ENCODE measurements at places on chromosomes 13 and 19.

GRCh38 chr19:3665681-3666544, 34.4 kb downstream of the PIP5K1C start:
- DNase-seq: peak; percentile 60

- no peak for DNase-seq
Observed at GRCh38 chr13:106145997-106146864, 389.2 kb downstream of the EFNB2 start.

- DNase-seq: no peak
Observed at GRCh38 chr13:22893204-22893603, 287.6 kb upstream of the SGCG start.

GRCh38 chr13:111855786-111856185, 211.2 kb upstream of the SOX1 start:
- no peak for DNase-seq

DNA sequence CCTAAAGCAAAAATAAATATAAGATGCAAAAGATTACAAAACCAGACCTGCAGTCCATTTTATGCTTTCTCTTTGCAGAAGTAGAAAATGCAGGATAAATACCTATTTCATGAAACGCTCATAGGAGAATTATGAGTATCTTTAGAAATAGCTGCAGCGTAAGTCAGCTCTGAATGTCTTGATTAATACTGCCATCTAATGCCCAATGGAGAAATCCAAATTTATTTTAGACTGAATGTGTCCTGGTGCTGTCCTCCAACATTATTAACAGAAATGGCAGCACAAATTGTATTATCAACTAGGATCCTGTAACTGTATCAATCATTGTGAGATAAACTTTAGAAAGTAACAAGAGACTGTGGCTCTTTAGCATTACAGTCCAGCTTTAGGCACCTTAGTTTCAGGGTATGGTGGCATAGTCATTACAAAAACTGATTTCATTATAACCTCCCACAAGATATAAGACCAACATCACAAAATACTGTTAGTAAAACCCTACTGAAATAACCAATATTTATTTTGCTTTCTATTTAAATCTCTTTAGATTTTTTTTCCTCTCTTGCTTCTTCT, 162.1 kb upstream of the MIR17HG start:
- DNase-seq: peak; percentile 18

DNA sequence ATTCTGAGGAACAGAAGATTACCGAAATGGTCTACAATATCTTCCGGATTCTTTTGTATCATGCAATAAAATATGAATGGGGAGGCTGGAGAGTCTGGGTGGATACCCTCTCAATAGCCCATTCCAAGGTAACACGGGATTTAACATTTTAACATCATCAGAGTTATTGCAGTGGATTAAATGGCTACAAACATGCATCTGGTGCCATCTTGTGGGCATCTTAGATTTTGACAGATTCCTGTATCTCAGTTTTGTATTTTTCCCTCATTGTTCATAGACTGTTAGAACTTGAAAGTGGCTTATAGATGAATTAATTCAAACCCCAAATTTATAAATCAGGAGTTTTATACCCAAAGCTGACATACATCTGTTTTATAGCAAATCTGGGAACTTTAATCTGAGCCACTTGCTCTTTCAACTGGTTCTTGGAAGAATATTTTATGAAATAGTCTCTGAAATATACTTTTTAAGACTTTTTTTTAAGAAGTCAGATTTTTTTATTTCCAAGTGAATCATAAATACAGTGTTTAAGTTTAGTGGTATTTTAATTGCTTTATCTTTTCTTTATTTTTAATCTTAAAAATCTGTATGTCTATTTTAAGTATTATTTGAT, 215.2 kb downstream of the NBEA start:
- DNase-seq: peak; percentile 64

GRCh38 chr13:111852725-111853518, 214.0 kb upstream of the SOX1 start:
- DNase-seq: peak; percentile 73

DNA sequence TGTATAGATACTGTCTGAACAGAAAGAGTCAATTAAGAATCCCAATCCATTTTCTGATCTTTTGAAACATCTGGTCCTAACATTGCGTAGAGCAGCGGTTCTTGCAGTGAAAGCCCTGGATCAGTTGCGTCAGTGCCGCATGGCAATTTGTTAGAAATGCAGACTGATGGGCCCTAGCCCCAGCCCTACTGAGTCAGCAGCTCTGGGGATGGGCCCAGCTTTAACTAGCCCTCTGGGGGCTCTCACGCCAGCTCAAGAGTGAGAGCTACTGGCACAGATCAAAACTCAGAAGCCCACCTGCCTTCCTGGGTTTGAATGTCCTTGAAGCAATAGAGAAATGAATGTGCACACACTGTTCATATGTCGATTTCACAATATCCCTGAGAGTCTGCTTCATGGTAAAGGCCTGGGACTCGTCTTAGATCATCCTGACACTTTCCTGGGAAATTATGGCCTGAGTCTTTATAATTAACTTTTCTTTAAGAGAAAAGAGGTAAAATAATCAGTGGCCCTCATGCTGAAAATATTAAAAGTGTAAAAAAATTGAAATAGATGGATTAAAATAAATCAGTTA, 206.8 kb upstream of the TMTC4 start:
- no peak for DNase-seq

DNA sequence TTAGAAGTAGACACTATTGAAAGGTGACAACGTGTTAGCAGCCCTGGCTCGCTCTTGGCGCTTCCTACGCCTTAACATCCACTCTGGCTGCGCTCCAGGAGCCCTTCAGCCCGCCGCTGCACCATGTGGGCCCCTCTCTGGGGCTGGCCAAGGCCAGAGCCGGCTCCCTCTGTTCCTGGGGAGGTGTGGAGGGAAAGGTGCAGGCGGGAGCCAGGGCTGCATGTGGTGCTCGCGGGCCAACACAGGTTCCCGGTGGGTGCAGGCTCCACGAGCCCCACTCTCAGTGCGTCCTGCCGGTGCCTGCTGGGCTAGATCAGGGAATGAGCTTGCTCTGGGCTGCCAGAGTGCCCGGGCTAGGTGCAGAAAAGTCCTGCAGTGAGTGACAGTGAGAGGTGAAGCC, 1284.3 kb downstream of the OLFM4 start:
- DNase-seq: no peak

- no peak for DNase-seq
Observed at GRCh38 chr13:36795463-36795862, 23.6 kb upstream of the RFXAP start.

- DNase-seq: no peak
Observed at GRCh38 chr19:16605115-16605514, 22.9 kb downstream of the MED26 start.

- no peak for DNase-seq
Observed at GRCh38 chr13:52406629-52407028, 657 bp upstream of the THSD1 start.

GRCh38 chr13:40494513-40494912, 171.9 kb downstream of the FOXO1 start:
- no peak for DNase-seq

DNA sequence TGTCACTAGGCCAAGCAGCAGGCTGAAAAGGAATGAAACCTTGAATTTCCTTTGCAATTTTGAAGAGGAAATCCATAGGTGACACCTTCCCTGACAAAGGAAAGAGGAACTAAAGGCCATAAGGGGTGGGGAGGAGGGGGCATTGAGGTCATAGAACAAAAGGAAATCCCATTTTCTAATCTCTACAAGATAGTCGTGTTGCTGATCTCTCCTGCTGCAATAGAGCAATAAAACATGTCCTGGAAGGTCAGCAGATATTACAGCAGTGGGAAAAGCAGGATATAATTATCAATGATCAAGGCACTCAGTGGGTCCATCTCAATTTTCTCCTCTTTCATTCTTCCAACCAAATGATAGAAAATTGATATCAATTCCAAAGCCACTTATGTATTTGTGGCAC, 20.3 kb upstream of the RAP2A start:
- DNase-seq: no peak

- no peak for DNase-seq
Observed at GRCh38 chr13:20513466-20513995, 12.1 kb downstream of the CRYL1 start.

DNA sequence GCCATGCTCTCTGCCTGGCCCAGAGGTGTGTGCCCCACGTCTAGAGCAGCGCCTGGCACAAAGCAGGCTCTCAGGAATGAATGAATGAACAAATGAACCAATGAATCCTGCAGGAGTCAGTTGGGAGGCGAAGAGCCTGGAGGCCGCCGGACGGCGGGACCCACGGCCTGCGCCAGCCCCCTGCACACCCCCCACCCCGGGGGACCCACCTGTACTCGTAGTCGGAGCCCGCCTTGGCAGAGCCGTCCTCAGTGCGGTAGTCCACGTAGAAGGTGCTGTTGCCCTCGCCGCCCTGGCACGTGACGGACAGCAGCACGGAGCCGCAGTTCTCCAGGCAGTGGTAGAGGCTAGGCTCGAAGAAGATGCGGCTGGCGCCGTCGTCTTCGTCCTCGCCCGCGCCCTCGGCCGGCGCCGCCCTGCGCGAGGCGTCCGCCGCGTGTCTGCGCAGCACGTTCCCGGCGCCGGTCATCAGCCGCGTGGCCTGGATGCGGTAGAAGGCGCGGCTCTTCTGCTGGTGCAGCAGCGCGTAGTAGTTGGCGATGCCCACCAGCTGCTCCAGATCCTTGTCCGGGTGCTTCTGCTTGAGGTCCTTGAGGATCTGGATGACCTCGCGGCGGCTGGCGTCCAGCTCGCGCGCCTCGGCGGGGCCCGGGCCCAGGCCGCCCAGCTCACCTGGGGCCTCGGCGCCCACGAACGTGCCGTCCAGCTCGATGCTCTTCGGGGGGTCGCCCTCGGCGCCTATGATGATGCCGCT, 14.8 kb downstream of the SLC8A2 start:
- no peak for DNase-seq

- no peak for DNase-seq
Observed at GRCh38 chr19:51803967-51804366, 9.0 kb downstream of the FPR3 start.

DNA sequence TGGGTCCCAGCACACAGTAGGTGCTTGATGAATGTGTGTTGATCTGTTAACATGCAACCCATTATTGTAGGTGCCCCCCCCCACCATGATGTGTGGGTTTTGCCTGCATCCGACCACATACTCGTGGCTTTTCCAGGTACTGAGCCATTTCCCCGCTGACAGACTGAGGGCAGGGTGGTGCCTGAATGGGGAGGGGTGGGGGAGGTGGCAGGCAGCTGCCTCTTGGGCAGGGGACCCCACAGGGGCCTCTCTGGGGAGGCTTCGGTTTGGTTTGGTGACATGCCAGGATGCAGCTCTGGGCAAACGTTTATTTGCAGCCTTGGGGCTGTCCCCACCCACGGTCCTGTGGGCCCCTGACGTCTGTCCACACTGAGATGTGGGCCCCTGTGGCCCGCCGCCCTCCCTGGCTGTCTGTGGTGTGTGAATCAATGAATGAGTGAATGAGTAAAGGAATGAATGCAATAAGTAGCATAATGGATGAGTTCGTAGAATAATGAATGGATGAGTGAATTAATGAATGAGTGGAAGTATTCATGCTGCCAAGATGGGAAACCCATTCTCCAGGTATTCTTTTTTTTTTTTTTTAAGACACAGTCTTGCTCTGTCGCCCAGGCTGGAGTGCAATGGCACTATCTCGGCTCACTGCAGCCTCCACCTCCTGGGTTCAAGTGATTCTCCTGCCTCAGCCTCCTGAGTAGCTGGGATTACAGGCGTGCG, 9.0 kb upstream of the JUND start:
- DNase-seq: no peak

- DNase-seq: no peak
Observed at GRCh38 chr19:58492265-58492664, 16.1 kb downstream of the ZNF446 start.

DNA sequence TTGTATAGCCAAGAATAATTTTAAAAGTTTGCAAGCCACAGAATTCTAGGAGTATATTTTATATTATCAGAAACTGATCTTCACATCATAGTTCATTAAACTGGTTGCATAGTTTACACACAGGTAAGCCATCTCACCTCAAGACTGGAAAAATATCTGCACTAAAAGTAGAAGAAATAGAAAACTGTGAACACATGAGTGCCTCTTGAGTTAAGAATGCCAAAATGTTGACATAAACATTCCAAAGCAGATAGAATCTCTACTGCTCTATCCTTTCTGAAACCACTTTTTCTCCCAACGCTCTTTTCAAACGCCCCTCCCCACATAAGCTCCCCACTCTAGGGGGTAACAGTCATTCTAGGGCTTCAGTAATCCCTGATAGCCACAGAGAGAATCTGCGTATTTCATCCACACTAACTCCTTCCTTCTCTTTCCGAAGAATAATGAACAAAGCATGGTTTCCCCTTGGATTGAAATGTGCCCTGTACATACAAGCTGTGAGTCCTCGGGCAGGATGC, 201.5 kb downstream of the IRS2 start:
- DNase-seq: no peak

GRCh38 chr13:90968166-90968904, 379.2 kb upstream of the MIR17HG start:
- peak; percentile 18 for DNase-seq

DNA sequence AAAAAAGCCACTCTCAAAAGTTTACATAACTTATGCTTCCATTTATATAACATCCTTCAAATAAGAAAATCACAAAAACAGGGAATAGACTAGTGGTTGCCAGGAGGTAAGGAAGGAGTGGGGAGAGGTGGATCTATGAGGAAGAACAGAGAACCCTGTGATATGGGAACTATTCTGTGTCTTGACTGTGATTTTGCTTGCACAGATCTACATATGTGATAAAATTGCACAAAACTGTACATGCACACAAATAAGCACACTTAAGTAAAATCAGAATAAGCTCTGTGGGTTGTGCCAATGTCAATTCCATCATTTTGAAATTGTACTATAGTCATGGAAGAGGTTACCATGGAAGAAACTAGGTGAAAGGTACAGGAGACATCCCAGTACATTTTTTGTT, 121.6 kb upstream of the SGCG start:
- no peak for DNase-seq

DNA sequence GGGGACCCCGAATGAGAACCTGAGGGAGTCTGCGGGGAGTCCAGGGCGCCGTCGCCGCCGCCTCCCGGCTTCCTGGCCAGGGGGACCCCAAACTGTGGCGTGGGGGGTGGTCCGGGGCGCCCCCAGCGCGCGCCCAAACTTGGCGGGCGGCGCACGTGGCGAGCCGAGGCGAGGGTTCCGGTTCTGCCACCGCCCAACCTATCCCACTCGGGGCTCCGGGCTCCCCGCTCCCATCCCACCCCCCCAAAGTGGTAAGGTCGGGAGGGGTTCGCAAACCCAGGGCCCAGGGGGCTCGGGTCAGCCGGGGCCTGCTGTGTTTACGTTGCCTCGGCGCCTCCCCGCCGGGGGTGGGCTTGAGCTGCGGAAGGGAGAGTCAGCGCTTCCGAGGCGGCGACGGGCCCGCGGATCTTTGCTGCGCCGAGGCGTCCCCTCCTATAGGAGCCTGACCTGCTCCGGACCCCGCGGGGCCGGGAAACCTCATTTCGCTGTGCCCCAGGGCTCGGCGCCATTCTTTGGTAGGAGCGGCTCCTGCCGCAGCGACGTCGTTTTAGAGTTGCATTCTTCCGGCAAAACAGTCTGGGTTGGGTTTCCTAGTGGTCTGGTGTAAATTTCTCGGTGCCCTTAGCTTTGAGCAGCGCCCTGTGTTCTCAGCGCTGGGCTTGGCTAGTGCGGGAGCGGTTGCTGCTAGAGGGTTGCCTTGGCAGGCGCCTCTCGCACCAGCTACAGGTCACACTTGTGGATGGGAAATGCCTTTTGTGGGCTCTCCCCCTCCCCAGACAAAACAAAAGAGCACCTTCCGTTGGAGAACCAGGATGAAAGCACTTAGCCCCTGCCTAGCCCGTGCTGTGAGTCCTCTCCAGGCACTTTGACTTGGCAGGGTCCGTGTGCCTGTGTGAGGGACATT, 1.2 kb downstream of the DAZAP1 start:
- peak; percentile 58 for DNase-seq

All from NCI-H1417 (cell line).